ENCODE measurements at places on chromosomes 4 and X.

- DNase-seq: peak; percentile 67
These were observed 14.0 kb upstream of the ZCCHC18 start for GRCh38 chrX:104098151-104098808.

DNA sequence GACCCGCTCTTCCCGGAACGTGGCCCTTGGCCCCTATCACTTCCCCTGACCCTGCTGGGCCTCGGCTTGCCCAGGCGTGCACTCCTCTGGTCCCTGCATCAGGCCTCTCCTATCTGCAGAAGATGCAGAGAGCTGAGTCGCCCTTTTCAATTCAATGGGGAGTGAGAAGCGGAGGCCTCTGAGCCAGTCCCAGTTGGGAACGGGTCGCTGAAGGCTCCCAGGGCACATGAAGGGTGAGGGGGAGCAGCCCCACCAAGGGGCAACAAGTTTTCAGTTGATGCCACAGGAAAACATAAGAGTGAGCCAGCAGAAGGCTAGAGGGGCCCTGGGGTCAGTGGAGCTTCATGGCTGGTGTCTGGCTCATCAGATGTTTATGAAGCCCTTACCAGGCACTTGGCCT lies 17.1 kb downstream of the PSAPL1 start:
- DNase-seq: no peak

DNA sequence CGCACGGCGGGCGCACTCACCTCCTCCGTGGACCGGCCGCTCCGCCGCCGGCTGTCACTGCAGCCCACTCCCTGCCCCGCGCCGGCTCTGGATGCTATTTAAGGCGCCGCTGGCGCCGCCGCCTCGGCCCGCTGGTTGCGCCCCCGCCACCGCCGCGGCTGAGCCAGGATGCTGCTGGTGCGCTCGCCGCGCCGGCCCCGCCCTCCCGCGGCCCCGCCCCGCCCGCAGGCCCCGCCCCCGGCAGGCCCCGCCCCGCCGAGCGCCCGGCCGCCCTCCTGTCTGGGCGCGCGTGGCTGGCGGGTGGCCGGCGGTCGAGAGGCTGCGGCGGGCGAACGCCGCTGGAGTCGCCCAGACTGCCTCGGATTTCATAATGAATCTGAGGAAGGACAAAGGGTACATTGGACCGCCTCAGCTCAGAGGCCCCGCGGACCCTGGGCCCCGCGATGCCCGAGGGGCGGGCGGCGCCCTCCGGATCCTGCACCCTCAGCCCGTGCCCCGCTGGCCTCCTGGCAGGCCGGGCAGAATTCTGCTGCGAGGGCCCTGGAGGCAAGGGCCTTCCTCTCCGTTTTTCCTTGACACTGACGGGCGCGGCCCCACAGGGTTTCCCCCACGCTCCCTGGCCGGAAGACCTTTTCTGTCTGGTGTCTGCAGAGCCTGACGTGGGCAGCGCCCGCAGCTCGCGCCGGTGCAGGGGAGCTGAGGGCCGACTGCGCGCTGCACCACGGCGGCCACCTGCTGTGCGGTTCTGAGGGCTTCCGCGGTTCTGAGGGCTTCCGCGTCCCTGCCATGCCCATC lies at the start of gene ACSL1:
Gene ACSL1, minus strand, starts transcription at position 73 of the 795 bp plus-strand sequence. CDS start 22,454 bp downstream, outside the sequence.
- peak; percentile 84 for DNase-seq

GRCh38 chr4:68948985-68949384 lies 2.6 kb downstream of the UGT2A3 start:
- no peak for DNase-seq
